Left renal cortex interstitium (tissue), 4 donors: ENCODE measurements at places on chromosomes 13 and 19. TPM values are rescaled to one million over a fixed set of nuclear protein-coding genes. Genes with fewer than 3 reads are reported as not detected.

- no peak for DNase-seq
Measured at GRCh38 chr13:28866932-28867331, 46.8 kb downstream of the MTUS2 start.

DNA sequence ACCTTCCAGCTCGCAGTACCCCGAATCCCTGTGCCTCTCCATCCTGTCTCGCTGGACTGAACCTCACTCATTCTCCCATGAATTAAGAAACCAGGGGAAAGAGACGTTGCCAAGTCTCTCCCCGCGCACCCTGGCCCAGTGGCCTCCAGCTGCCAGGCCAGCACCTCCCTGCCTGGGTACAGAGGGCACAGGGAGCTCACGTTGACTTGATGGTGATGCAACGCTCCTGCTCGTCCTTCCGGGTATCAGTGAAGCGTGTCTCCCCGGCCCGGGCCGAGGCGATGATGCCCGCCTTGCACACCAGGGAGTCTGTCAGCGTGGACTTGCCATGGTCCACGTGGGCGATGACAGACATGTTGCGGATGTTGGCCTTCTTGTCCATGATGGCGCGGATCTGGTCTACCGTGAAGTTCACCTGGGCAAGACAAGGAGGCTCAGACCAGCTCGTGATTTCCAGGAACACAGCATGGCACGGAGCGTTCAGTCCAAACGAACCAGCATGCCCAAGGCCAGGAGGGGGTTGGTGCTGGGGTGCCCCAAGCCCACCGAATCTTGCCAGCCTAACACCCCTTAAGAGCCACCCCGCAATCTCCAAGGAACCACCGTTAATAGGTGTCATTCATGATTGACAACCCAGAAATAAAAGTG, 1.2 kb downstream of the EEF2 start:
- DNase-seq, result no peak

IQCN gene
- 4.2 TPM for polyA plus RNA-seq

DNA sequence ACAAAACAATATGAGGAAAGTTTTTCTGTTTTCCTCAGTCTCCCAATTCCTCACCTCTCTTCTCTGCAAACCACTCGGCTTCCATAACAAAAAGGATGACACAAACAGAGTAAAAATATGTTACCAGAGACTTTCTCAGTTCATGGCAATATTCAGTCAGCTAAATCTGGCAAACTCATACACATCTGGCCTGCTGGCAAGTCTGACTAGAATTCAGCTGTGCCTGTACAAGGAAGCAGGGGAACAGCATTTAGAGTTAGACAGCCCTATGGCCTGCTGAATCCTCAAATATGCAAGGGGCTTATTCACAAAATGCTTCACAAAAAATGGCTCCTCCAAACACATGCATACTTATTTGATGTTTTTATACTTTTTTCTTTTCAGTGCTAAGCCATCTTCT, 227.8 kb downstream of the ENOX1 start:
- no peak for DNase-seq

DNA sequence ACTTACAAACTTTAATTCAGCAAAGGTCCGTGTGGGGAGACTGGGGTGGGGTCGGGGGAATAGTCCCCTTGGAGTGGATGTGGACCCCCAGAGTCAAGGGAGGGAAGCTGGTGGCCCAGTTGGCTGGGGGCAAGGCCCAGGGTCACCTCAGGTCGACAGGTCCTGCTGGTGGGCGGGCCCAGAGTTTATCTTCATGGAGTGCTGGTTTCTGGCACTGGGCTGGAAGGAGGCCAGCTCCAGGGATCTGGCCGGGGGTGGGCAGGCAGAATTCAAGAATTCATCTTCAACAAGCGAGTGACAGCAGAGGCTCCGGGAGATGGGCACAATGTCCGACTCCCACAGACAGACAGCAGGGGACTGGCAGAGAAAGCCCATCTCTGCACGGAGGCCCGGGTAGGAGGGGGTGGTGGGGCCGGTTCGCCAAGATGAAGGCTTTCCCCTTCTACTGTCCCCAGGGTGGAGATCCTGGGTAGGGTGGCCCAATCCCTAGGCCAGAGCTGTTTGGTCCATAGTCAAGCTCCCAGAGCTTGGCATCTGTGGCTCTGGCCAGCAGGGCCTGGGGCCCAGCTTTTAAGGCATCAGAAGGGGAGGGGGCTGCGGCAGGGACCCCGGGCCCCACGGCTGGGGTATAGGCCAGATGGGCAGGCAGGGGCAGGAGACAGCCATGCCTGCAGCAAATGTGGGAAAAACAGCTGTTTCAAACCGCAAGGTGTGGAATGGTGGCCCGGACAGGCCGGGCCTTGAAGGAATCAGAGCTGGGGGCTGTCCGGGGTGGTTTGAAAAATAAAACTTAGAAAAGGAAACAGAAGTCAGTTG, 622 bp upstream of the FDX2 start:
- DNase-seq, result no peak

SIGLEC8 gene
- 0.04 TPM for polyA plus RNA-seq
